NCI-H446 (cell line): ENCODE measurements at places on chromosomes 1 and 21.

GRCh38 chr1:165928075-165928731 is 100.8 kb downstream of the UCK2 start:
- peak; percentile 33 for DNase-seq

- no peak for DNase-seq
Measured at GRCh38 chr1:208857465-208857864, 613.3 kb upstream of the PLXNA2 start.

GRCh38 chr1:199855580-199855979 is 171.9 kb upstream of the NR5A2 start:
- DNase-seq: no peak

GRCh38 chr21:37145635-37146111 is 72.6 kb downstream of the TTC3 start:
- no peak for DNase-seq

DNA sequence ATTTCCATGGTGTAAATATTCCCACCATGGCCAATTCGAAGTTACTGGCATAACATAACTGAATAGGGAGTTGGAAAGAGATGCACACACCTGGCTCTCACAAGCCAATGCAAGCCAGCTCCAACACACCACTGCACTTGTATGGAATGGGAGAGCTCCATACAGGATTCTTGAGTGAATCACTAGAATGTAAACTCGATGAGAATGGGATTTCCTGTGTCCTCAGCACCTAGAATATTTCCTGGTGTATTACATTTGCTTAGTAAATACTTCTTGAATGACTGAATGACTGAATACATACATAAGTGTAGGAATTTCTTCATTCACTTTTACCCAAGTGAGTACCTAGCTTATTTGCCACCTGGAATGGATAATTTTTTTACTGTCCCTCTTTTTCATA is 16.2 kb upstream of the PPIE start:
- no peak for DNase-seq

- DNase-seq: no peak
Measured at GRCh38 chr1:6585841-6586240, 6.0 kb downstream of the ZBTB48 start.

GRCh38 chr1:199221371-199222150 is 582.7 kb downstream of the PTPRC start:
- DNase-seq: no peak
